Placental epithelial cell (primary cell): ENCODE measurements at places on chromosomes 3 and 15. TPM values are rescaled to one million over a fixed set of nuclear protein-coding genes. Genes with fewer than 3 reads are reported as not detected.

The LEKR1 gene
- total RNA-seq, result 1.4 and 1.6 TPM in 2 replicates

The GP5 gene
- not detected in 2 replicates for total RNA-seq

The CIB2 gene
- 22.4 and 23.6 TPM in 2 replicates for total RNA-seq

The CCDC39 gene
- not detected in 2 replicates for total RNA-seq

The GPR176 gene
- 16.1 and 44.1 TPM in 2 replicates for total RNA-seq

The CADPS gene
- not detected in 2 replicates for total RNA-seq

The CHMP2B gene
- 30.6 and 44.4 TPM in 2 replicates for total RNA-seq

The DNAH1 gene
- 7.9 TPM in 2 replicates for total RNA-seq

The CD80 gene
- total RNA-seq, result 0.39 and 0.76 TPM in 2 replicates
